Esophagus mucosa (tissue), 1 donor: ENCODE measurements at places on chromosomes 5 and 9.

DNA sequence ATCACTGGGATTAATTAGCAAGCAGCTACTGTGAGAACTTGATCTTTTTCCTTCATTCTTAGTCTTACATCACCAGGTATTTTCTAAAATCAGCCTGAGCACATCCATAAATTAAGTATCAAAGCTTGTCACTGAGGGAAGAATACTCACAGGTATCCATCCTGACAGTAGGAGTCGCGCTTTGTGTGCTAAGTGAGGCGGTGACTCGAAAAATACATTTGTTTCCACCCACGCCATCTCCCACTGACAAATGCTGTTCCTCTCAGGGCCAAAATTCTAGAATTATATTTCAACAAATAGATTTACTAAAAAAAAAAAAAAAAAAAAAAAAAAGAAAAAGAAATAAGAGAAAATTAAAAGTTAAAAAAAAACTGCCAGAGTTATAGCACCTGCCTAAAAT, 34.1 kb upstream of the GABRB2 start:
- ATAC-seq: no peak

DNA sequence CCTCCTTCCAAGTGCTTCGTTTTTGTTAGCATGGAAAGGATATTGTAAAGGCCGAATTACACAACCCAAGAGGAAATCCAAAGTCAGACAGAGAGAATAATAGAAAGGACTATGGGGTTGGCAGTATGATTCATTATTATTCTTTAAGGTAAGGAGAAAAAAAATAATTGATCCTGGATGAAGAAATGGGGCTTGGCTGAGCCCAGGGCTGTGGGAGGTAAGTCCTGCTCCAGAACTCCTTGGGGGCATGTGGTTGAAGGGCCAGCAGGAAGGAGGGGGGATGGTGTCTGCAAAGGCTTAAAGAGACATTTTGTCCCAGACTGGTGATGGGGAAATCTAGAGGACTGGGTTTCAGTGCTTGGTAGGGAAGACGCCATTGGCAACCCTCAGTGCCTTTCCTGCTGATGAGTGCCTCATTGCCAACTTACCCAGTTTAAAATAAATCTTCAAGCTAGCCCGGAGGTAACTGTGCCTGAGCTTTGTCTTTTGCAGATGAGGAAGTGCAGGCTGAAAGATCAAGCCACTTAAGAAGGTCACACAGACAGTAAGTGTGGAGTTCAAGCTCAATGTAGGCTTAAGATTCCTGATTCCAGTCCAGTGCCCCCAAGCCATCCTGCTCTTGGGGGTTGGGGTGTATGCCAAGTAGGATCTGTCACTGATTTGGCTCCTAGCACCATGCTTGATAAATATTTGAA, 30.2 kb downstream of the FOXI1 start:
- peak; percentile 37 for ATAC-seq

DNA sequence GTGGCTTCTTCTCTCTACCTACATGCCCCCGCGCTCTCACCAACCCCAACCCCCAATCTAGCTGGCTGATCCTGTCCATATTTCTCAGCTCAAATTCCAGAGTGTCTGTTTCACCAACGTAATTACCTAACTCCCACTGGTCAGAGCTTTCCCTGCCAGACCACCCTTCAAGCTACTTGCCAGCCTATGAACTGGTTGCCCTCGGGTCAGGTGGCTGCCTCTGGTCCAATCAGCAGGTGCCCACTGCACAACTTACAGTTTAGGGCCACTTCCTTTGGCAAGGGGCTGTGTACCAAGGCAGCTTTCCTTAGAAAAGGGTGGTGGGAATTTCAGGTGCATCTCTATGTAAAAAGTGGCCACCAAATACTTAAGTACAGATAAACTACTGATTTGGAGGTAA, 92.2 kb upstream of the SLC30A5 start:
- no peak for ATAC-seq

DNA sequence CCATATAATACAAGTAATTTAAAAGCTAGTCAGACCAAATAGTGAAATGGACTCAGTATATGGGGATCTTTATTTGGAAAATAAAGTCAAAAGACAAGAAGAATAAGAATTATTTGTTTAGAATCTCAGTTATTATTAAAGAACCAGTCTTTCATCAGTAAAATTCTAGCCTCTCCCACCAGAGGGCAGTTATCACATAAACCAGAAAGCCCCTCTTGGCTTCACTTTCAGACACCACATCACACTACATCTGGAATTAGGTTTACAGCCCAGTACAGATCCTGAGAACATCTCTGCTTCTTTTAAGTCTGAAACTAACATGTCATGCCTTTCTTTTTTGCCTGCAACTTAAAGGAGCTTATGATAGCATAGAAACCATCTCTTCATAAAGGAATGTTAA, 12.2 kb upstream of the HSPB3 start:
- ATAC-seq: no peak

DNA sequence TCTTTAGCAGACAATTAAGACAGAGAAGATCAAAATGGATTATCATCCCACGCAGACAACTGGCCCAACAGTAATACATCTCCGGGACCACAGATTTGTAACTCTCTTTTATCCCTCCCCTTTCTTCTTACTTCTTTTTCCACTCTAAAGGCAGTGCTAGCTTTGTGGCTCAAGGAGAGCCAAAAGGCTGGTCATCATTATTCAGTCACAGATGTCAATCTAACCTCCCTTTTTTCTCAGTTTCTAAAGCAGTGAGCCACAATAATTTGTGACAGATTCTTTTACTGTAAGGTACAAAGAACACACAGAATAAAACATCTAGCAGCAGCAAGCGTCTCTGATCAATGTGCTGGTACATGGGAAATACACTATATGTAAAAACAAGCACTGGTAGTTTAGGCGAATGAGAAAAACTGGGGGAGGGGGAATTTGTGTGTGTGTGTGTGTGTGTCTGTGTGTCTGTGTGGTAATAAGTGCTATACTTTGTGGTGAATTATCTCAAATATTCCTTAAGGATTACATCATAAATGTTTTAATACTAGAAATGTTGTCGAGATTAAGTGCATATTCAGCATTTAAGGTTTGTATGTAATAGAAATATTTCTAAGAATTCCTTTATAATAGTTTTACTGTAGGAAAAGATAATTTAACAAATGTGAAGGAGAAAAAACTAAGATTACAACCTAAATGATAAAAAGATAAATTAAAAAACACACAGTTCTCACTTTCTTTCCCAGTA, 140.2 kb downstream of the DENND1A start:
- ATAC-seq: no peak

GRCh38 chr5:128535251-128535650, 2.8 kb downstream of the FBN2 start:
- no peak for ATAC-seq

DNA sequence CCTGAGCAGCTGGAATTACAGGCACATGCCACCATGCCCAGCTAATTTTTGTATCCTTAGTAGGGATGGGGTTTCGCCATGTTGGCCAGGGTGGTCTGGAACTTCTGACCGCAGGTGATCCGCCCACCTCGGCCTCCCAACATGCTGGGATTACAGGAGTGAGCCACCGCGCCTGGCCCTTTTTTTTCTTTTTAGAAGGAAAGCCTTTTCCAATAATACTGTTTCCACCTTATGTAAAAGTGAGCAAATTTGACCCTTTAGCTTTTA, 23.7 kb upstream of the F2R start:
- ATAC-seq: no peak

DNA sequence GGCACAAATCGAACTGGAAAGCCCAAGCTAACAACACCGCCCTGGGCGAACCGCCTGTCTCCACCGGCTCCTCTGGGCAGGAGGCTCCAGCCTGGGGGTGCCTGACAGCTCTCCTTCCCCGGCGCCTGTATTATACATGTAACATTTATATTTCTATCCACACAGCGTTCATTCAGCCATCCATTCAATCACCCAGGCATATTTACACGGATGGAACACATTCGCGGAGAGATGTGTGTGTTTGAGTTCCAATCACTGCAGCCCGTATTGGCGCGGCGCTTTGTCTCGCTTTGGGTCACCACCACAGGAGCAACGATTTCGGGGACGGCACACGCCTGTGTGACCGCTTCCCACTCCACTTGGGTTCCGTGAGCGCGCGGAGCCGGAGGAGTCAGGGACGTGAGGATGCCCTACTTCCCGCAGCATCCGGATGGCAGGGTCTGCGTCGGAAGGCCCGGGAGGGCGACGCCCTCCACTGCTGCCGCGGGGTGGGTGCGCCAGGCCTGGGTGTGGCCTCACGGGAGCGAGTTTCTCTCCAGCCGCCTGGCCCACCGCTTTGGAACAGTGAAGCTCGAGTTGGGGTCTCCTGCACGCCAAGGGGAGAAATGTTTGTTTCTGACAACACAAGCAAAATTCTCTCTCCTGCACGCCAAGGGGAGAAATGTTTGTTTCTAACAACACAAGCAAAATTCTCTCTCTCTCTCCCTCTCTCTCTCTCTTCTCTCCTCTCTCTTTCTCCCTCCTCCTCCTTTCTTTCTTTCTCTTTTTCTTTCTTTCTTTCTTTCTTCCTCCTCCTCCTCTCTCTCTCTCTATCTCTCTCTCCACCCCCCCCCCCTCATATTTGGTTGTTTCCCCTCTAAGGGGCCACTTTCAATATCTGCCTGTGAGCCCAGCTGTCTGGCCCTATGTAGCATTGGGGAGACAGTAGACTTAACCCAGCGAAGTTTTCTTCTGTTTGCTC, 1.1 kb upstream of the SV2C start:
- ATAC-seq: no peak

GRCh38 chr9:12640016-12640587, 53.1 kb upstream of the TYRP1 start:
- no peak for ATAC-seq

DNA sequence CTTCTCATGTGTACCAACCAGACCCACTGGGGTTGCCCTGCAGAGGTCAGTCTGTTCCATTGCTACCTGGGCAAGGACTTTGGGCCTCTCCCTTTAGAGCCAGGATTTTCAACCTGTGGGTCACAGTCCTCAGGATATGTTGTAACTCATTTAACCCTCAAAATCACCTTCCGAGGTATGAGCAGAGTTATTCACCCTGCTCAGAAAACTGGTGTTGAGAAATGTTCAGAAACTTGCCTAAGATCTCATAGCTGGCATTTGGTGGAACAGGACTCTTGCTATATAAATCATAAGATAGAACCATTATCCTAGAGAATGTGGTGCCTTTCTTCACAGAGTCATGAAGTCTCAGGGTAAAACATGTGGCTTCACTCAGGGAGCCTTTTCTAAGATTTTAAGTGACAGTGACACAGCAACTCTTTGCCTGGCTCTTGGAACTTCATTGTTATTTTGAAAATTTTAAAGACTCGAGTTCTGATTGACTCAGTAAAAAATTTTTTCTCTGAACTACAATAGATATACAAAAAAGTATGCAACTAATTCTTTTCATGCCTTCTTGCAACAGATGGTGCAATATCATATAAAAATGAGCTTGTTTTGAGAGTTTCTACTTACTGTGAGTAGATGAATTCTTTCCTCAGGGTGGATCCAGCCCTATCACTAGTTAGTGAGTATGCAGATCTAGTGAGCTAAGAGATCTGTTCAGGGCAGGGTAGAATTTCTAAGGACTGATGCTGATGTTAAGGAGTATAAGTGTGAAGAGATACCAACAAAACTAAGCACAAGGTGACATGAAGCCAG, 29.5 kb downstream of the CAST start:
- peak; percentile 40 for ATAC-seq

GRCh38 chr5:154948313-154948712, 7.4 kb downstream of the MRPL22 start:
- ATAC-seq: no peak

DNA sequence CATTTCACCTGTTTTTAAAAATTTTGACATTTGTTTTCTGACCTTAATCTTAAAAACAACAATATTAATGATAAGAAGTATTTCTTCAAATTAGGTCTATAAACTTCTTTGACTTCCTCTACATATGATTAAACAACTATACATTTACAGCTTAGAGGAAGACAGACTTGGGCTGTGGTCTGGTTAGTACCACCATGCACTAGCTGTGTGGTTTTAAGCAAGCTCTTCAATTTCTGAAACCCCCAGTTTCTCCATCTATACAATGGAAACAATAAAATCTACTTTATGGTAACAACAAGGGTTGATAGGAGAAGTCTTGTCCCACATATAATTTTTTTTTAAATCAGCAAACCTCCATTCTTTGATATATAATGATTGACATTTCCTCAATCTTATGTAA, 15.7 kb downstream of the ANKDD1B start:
- ATAC-seq: no peak

GRCh38 chr5:17455942-17456341, 42.1 kb upstream of the TAF11L2 start:
- ATAC-seq: no peak

- peak; percentile 76 for ATAC-seq
Measured at GRCh38 chr5:600886-601541, 11.1 kb upstream of the CEP72 start.

- ATAC-seq: no peak
Measured at GRCh38 chr5:6593148-6594016, 39.5 kb downstream of the NSUN2 start.

DNA sequence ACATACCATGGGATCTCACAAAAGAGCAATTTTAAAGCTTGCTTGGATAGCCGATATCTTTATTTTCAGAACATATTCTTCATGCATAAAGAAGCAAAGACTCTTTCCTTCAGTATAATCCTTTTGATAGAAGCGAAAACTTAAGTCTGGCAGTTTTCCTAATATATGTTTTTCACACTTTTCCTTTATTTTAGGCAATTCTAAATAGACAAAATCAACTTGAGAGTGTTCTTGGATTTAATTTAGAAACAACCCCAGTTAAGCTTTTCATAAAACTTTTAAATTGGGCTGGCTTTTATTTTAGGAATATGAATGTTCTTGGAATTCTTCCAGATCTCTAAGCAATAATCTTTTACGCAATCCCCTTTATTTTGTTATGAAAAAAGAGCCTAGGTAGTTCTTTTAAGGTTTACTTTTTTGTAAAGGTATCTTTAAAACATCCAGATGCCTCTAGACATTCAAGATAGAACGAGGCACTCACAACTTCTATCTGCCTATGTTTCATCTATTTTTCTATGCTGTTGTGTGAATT, 51.5 kb upstream of the HSPB3 start:
- no peak for ATAC-seq

DNA sequence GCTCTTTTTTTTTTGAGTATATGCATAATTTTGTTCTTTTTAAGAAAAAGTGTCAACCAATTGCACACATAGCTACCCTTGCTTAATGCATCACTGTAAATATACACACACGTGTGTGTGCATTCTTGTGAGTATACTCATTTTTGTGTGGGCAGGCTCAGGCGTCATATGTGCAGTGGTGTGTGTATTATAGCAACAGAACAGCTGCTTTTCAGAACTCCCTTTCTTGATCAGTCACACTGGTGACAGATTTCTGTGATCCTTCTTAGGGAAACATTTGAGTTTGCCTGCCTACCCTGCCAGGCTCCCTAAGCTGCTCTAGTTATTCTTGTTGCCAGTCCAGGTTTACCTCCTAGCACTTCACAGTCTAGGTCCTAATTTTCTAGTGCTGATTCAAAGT, 287.0 kb upstream of the SEMA6A start:
- no peak for ATAC-seq

DNA sequence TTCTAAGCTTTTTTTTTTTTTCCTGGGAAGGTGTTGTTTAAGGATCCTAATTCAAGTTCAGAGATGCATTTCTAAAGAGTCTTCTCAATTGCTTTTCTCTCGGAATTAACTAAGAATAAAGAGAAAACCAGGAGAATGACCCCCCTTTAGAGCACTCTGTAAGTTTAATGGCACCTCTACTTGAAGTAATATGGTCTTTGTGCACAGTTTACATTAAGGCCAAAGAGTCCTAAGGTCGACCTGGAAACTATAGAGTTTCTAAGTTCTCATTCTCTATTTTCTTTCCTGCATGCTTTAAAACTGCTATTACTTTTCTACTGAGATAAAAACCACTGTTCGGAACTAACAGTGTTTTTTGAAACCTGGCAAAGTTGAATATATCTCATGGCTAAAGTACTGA, 923.1 kb upstream of the CDH10 start:
- no peak for ATAC-seq
